ENCODE measurements at places on chromosomes 16 and 17.

DNA sequence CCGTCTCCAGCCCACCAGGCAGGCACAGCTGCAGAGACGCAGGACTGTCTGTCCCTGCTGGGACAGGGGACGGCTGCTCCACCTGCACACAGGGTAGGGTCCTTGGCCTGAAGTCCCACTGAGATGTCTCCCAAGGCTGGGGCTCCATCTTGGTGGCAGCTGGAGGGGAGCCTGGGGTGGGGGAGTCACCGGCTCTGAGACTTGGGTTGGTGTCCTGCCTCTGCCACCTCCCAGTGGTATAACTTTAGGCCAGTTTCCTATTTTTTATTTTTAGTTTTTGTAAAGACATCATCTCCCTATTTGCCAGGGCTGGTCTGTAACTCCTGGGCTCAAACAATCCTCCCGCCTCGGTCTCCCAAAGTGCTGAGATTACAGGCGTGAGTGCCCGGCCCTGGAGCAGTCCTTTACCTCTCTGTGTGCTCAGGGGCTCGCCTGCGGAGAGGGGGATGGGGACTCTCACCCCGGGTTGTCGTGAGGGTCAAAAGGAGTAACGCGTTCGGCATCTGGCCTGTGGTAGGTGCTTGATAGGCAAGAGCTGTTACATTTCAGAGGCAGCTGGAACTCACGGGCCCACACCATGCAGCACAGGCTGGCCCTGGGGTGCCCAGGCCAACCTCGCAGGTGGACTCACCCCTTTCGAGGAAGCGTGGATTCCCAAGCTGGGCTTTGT, 46.6 kb upstream of the DOC2B start:
- DNase-seq = no peak

- no peak for DNase-seq
Measured at GRCh38 chr17:51725185-51725584, 433.3 kb downstream of the CA10 start.

DNA sequence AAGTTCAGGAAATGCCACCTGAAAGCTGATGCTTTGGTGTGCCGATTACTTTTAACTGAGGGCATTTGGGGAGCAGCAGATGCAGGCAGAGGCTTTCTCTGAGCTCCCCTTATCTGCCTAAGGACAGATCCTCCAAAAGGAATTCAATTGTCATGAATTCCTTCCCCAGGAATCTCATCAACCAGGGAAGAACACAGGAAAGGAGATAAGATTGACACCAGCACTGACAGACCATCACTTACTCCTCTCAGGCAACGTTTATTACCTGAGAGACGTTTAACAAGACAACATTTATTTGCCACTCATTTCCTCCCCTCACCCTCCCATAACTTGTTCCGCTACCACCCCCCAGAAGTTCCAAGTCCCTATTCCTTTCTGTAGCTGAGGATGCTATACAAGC, 17.6 kb upstream of the CDRT4 start:
- DNase-seq = no peak

- DNase-seq = no peak
Measured at GRCh38 chr16:85046931-85047866, 19.6 kb downstream of the KIAA0513 start.

DNA sequence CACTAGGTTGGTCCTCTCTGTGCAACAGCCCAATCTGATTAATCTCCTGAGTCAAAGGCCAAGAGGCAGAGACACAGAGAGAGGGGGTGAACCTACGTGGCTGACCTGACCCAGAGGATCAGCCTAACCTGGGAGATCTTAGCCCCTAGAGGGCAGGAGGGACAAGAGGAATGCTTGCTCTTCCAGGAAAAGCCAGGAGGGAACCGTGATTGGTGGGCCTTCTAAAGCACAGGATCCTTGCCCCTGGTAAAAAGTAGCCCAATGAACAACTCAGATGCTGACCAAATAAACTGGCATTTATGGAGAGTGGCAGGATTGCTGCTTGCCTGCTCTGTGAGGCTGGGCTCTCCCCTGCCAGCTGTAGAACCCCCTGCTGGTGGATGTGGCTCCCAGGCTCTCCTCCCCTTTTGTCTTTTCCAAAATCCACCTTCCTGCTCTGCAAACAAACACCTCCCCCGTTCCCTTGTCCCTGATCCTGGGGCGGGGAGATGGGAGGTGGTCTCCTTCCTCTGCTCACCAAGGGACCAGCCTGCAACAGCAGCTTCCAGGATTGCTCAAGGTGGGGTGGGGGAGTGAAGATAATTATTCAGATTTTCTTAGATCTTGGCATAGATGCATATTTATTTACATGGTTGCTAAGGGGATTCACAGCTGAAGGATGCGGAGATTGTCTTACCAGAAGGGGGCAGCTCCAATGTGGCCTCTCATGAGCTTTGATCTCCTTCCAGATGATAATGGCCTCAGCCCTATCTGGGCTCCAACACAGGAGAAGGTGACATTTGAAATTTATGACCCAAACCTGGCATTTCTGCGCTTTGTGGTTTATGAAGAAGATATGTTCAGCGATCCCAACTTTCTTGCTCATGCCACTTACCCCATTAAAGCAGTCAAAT, 71.9 kb downstream of the SDR42E1 start:
- no peak for DNase-seq

Data from NCI-H1048 (cell line).